ENCODE measurements at places on chromosomes 4 and X.

DNA sequence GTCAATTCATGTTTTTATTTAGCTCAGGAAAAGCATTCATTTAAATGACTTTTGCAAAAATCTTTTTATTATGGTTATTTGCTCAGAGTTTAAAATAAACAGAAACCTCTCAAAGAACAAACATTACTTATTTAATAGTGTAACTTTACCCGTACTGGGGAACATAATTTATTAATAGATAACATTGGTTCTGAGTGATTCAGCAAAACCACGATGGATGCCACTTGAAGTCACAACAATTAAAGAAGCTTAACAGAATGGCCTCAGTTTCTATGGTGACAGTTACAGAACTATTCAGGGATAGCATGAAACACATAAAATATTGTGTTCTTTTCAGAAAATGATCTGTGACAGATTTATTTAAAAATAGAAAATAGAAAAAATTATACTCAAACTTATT lies 368.7 kb downstream of the CCSER1 start:
- no peak for DNase-seq

- DNase-seq = no peak
These were observed 378.1 kb upstream of the FTHL17 start for GRCh38 chrX:31449965-31450364.

GRCh38 chr4:8591626-8592365 lies 769 bp upstream of the CPZ start:
- no peak for DNase-seq

- DNase-seq = no peak
These were observed 305.5 kb upstream of the EMCN start for GRCh38 chr4:100823066-100823992.

- no peak for DNase-seq
These were observed 38.6 kb downstream of the PJA1 start for GRCh38 chrX:69126642-69127041.

DNA sequence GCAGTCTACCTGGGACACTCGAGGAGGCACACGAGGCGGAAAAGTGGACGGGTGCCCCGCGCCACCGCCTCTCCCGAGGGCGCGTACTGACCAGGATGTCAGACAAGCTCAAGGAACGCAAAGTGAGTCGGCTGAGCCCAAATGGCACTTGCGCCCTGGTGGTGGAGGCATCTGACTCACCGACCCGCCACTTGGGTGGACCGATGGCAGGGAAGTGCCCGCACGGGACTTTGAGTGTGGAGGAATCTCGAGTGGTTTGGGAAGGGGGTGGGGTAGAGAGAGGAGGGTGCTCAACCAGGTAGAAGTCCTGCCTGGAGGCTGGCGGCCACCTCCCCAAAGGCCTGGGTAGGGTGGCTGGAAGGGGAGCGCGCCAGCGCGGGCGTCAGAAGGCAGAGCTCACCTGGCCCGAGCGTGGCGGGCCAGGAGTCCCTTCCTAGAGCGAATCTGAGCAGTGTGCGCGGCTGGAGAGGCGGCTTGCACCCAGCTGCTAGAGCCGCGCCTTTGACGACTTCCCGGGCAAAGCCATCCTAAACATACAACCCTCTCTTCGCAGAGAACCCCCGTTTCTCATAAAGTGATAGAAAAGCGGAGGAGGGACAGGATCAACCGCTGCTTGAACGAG lies 655 bp downstream of the HELT start:
- no peak for DNase-seq

DNA sequence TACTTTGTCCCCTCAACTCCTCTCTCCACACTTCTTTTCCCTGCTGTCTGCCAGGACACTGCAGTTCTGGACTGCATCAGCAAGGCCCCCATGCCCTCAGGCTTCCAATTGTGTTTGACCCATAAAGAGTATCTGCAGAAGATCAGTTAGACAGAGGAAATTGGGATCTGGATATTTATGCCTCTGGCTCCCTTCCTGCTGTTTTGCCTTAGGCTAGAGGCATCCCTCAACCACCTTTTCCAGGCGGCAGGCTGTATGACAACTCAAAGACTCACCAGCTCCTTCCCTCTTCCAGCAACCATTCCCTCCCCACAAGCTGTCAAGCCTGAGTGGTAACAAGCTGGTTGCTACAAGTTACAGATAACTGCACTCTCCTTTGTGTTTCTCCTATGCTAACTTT lies 66.4 kb upstream of the NDP start:
- no peak for DNase-seq

DNA sequence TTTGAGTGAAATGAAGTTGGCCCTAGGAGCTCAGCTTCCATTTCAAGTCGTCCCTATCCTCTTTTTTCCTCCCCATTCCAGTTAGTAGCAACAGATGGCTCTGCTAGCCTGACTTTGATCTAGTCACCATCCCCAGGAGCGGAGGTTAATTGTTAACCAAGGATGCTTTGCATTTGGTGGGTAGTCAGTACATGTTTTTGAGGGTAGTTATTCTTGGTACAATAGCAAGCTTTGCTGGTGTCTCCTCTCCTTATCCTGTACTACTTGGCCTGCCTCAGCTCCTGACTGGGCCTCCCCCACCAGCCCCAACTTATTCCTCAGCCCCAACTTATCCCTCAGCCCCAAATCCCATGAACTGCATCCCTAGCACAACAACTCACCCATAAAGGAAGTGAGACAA lies 14.8 kb upstream of the RTL5 start:
- DNase-seq = no peak

DNA sequence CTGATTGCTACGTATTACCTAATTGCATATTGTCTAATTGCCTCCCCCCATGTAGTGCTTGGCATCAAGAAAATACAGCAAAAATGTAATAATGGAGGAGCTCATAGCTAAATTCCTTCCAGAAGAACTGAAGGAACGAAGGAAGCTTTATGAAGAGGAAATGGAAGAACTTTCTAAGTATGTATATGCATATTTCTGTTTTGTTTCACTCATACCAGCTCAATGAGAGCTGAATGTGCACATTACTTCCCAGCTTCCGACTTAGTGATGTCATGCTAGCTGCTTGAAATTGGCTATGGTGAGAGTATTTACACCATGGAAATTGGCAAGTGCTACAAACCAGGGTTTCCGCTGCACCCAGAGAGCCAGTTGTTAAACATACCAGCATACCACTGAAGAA lies 34.7 kb downstream of the LONRF3 start:
- no peak for DNase-seq

DNA sequence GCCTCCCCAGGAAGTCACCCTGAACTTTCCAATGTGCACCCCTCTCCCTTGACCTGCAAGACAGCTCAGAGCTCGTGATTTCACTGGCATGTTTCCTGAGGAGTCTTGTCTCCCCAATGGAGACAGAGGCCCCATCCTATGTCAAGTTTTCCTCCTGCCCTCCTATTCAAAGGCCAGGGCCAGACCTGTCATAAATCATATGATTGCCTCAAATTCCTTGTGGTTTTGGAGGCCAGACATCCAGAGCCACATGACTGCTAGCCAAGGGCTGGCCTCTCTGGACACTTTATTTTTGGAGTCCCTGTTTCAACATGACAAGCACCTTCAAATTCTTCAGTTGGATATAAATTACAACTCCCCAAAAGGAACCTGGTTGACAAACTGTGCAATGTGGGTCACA lies 76.0 kb upstream of the TFDP3 start:
- no peak for DNase-seq

- no peak for DNase-seq
These were observed 145.5 kb downstream of the AREG start for GRCh38 chr4:74590476-74590875.

DNA sequence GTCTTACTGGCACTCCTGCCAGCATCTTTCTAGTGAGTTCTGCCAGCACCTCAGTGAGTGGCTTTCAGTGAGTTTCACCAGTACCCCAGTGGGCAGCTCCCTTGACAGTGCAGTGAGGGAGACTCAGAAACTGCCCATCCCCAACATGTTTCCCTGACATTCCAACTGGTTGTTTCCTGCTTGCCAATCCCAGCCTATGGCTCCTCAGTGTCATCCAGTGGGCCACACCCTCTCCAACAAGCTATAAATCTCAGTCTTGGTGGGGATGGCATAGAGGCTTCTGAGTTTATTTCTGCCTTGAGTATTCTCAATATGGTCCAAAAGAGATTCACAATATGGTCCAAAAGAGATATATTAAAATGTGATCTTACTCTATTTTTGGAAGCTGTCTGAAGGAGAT lies 461.2 kb upstream of the NR3C2 start:
- no peak for DNase-seq

GRCh38 chrX:68934922-68935321 lies 106.1 kb downstream of the EFNB1 start:
- DNase-seq = no peak

GRCh38 chrX:74351760-74352159 lies 47.8 kb downstream of the ZCCHC13 start:
- DNase-seq = no peak

- no peak for DNase-seq
These were observed 175.3 kb upstream of the PCDH18 start for GRCh38 chr4:137707626-137708025.

Measured in stimulated activated CD4-positive, alpha-beta T cell treated with anti-CD3 and anti-CD28 coated beads, Interleukin-4, amount 100 ng/mL, for 4 hours (primary cell).